ENCODE measurements at places on chromosomes 1 and 21. TPM values are rescaled to one million over a fixed set of nuclear protein-coding genes. Genes with fewer than 3 reads are reported as not detected.

DNA sequence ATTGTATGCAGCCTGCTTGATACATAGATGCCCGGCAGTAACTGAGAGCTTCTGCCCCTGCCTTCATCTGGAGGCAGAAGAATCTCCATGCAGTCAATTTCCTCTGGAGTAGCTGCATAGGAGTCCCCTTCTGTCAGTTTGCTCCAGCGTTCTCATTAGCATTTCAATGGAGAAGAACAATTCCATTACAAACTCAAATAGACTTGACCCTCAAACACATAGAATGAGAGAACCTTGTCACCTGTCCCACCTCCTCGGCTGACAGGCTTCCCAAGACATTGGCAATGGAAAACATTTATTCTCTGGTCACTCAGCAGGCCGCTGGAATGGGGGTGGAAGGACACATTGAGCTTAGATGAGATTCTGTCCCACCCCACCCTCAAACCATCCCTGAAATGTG, 45.6 kb upstream of the TMEM51 start:
- no peak for ATAC-seq
- H3K4me1 ChIP-seq: peaks cover 4% of the 10 kb centered on the region
- no peaks in the 10 kb centered on the region for H3K36me3 ChIP-seq

DNA sequence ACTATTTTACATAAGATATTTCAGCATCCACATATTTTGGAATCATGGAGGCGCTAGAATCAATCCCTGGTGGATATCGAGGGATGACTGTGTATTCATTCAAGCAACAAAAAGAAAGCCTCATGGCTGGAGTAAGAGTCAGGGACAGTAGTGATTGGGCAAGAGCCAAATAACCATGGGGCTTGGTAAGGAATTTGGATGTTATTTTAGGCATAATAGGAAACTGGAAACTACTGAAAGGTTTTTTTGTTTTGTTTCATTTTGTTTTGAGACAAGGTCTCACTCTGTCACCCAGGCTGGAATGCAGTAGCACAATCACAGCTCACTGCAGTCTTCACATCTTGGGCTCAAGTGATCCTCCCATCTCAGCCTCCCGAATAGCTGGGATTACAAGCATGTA, 33.8 kb upstream of the EYA3 start:
- peaks cover 15% of the 10 kb centered on the region for H3K27me3 ChIP-seq
- H3K27ac ChIP-seq: no peak overlapping the region
- H3K4me1 ChIP-seq: no peaks in the 10 kb centered on the region
- H3K4me3 ChIP-seq: no peak overlapping the region
- no peak for ATAC-seq

DNA sequence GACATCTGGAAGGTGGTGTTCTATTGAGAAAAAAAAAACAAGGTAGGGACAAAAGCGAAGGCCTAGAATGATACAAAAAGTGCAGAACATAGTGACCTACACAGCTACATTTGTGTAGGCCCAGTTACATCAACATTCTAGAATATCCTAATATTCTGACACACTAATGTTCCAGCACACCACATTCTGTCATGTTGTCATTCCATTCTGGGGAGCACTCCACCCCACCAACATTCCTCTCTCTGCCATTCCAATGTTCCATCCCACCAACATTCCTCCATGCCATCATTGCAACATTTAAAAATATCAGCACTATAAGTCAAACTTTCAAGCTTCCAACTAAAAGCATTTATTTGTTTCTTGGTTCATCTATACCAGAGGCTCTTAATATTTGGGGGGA, 28.5 kb downstream of the COA7 start:
- H3K27ac ChIP-seq: no peak overlapping the region
- peaks cover 24% of the 10 kb centered on the region for H3K36me3 ChIP-seq
- no peak for ATAC-seq
- H3K4me1 ChIP-seq: no peaks in the 10 kb centered on the region
- no peak overlapping the region for H3K4me3 ChIP-seq
- H3K27me3 ChIP-seq: no peaks in the 10 kb centered on the region

DNA sequence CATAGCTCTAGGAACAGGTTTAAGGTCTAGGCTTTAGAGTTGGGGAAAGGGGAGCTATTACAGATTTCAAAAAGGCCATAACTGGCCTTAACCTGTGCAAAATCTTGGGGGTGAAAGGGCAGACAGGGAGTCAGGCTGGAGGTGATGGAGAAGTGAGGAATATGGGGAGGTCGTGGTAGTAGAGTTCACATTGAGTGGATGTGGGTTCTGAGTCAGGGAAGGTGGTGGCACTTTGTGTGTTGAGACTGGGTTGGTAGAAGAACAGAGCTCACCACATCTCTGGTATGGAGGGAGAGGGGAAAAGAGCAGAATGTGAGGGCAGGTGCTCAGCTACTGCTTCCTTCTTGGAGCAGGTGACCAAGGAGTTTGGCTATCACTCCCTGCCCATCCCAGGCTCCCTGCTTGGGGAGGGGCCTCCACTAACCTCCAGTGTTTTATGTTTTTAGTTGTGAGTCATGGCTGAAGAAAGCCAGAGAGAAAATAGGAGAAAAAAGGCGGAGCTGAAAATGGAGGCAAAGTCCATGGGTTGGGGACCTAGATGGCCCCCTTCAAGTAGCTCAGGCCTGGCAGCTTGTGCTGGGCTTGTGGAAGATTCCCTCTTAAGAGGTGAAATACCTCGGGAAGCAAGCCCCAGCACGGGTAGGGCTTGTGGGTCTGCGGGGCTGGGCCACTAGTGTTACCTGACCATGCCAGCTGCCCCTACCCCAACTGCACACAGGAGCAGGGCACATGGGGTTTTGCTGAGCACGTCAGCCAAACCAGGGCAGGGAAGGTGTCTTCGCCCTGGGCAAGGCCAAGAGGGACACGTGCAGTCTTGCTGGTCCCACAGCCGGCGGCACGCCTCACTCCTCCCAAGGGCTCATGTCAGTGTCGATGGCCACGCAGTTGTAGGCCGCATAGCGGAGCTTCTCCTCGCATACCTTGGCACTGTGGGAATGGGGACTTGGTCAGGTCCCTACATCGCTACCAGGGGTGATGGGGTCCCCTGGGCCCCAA, 8.2 kb downstream of the HECTD3 start:
- ATAC-seq: no peak
- H3K4me3 ChIP-seq: no peak overlapping the region
- H3K27ac ChIP-seq: peak overlapping the region; percentile 25
- H3K36me3 ChIP-seq: peaks cover 59% of the 10 kb centered on the region
- H3K4me1 ChIP-seq: peaks cover 9% of the 10 kb centered on the region
- no peaks in the 10 kb centered on the region for H3K27me3 ChIP-seq

DNA sequence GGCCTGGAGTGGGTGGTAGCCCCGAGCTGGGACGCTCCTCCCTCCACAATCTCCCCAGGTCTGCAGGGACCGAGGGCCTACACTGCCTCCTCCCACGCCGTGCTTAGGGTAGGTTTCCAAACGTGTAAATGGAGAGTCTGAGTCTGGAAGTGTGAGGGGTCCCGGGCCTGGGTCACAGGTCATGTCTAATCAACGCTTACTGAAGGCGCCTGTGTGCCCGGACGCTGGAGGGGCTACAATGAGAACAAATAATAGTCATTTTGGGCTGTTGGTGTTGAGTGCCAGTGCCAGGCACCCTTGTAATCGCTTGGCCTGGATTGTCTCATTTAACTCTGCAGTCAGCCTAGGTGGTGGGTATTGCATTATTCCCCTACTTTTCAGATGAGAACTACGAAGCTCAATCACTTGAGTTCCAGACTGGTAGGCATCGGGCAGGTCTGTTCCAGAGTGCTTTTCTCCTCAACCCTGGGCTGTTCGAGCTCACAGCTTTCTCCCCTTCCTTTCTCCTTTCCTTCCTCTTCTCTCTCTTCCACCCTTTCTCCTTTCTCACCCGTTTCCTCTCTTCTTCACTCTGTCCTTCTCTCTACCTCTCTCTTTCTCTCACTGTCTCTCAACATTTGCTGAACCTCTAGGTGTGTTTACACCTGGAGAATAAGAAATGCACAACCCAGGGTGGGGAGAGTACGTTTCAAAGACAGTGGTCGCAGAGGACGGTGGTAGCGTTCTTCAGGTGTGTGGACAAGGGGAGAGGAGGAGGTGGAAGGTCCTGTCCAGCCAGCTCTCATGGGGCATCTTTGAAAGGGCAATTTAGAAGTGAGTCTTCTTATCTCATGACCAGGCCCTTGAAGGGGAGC, 883 bp downstream of the SLC66A1 start:
- peaks cover 28% of the 10 kb centered on the region for H3K4me1 ChIP-seq
- ATAC-seq: no peak
- peaks cover 10% of the 10 kb centered on the region for H3K36me3 ChIP-seq
- H3K4me3 ChIP-seq: peak overlapping the region; percentile 71
- H3K27me3 ChIP-seq: no peaks in the 10 kb centered on the region
- H3K27ac ChIP-seq: peak overlapping the region; percentile 63

GRCh38 chr1:35592991-35593769, 20.1 kb downstream of the TFAP2E start:
- ATAC-seq: peak; percentile 48
- H3K4me1 ChIP-seq: peaks cover 8% of the 10 kb centered on the region
- H3K27me3 ChIP-seq: no peaks in the 10 kb centered on the region
- no peak overlapping the region for H3K27ac ChIP-seq

DNA sequence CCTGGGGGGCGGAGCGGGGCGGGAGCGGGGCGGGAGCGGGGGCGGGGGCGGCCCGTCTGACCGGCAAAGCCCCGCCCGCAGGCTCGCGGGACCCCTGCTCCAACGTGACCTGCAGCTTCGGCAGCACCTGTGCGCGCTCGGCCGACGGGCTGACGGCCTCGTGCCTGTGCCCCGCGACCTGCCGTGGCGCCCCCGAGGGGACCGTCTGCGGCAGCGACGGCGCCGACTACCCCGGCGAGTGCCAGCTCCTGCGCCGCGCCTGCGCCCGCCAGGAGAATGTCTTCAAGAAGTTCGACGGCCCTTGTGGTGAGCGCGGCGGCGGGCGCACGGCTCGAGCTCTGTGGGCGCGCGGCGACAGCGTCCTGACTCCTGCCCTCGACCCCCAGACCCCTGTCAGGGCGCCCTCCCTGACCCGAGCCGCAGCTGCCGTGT, 21.2 kb downstream of the AGRN start:
- H3K36me3 ChIP-seq: no peaks in the 10 kb centered on the region
- ATAC-seq: peak; percentile 2

GRCh38 chr1:42040159-42040558, 113.1 kb upstream of the GUCA2B start:
- no peaks in the 10 kb centered on the region for H3K36me3 ChIP-seq
- H3K4me3 ChIP-seq: no peak overlapping the region
- peaks cover 4% of the 10 kb centered on the region for H3K27me3 ChIP-seq
- H3K27ac ChIP-seq: no peak overlapping the region

DNA sequence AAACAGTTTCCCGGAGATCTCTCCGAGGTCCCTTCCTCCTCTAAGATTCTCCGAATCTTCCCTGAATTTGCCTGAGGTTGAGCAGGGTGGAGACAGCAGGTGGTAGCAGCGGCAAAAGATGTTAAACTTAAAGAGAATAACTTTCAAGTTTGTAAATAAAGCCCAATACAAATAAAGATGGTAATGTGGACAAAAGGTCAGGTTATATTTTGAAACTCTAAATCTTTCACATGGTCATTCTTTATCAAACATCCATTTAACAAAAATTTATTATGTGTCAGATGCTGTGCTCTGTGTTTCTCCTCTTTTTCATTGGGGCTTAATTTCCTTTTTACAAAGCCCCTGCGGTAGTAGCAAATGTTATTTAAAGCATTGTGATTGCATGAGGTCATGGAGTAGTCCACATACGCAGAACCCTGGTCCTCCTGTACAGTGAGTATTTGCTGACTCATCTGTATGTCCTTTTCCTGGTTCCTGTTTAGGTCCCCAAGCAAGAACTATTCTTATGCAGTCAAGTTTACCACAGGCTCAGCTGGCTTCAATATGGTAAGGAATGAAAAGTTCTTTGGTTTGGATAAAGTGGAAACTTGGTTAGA, 119.2 kb downstream of the ITSN1 start:
- no peaks in the 10 kb centered on the region for H3K36me3 ChIP-seq
- no peak overlapping the region for H3K4me3 ChIP-seq
- no peaks in the 10 kb centered on the region for H3K4me1 ChIP-seq
- ATAC-seq: no peak
- H3K27me3 ChIP-seq: no peaks in the 10 kb centered on the region

DNA sequence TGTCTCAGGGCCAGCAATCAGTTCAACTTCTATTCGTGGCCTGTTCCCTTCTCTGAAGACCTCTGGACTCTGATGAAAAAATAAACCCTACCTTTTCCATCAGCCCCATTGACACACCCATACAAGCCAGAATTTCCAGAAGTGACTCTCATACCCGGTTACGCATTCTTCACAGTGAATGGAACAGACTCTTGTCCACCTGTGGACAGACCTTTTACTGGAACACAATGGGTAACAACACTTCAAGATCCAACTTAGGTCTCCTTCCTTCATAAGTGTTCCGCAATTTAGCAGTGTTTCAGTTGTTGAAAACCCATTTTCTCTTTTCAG, 2.6 kb upstream of the NPL start:
- ATAC-seq: no peak
- H3K27ac ChIP-seq: no peak overlapping the region
- peaks cover 7% of the 10 kb centered on the region for H3K4me1 ChIP-seq

DNA sequence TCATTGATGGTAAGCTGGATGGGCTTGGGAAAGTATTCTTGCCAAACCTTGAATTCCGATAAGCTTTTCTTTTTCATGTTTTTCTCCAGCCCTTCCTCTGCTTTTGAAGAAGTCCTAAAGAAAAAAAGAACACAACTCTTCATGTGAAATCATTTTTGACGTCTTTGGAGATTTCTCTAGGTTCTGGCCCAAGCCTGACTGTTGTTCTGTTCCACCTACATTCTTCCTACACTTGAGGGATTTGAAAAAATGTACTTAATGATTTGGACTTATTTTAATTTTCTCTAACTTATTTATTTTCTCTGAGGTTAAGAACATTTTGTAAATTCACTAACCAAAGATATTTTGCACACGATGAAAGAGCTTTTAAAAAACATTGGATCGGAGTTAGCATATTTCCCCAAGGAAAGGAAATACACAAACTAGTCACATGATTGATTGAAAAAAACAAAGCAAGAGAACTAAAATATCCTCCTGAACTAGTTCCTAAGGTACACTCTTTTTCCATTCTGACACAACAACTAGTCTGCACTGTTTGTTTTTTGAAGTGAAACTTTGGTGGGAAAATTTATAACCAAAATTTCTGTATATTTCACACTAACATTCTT, 82.3 kb downstream of the LTN1 start:
- no peak for ATAC-seq
- no peaks in the 10 kb centered on the region for H3K36me3 ChIP-seq
- peaks cover 3% of the 10 kb centered on the region for H3K27me3 ChIP-seq

GRCh38 chr1:241229216-241229615, 127.8 kb downstream of the RGS7 start:
- no peak overlapping the region for H3K4me3 ChIP-seq
- no peaks in the 10 kb centered on the region for H3K4me1 ChIP-seq
- H3K36me3 ChIP-seq: no peaks in the 10 kb centered on the region
- no peak overlapping the region for H3K27ac ChIP-seq

DNA sequence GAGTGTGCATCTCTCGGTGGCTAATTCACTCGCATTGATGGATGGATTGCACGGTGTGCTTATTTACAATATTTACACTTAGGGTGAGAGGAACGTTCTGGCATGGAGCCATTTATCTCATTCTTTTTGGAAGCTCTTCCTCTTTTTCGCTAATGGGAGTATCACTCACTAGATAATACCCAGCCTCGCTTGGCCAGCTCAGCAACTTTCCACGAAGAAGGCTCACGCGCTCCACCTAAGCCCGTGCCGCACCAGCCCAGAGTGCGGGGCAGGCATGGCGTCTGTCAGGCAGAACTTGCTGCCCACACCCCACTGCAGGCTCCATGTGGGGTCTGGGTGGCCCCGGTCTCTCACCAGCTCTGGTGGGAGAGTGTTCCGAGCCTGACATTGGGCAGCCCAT, 484.9 kb downstream of the NPHP4 start:
- H3K27me3 ChIP-seq: no peaks in the 10 kb centered on the region
- no peaks in the 10 kb centered on the region for H3K4me1 ChIP-seq
- ATAC-seq: no peak
- H3K27ac ChIP-seq: no peak overlapping the region
- H3K4me3 ChIP-seq: no peak overlapping the region
- H3K36me3 ChIP-seq: no peaks in the 10 kb centered on the region

The LCE3C gene
- not detected for total RNA-seq

The TNN gene
- total RNA-seq: not detected

The ZNF648 gene
- not detected for total RNA-seq

The TEX38 gene
- total RNA-seq: not detected

The LEFTY2 gene
- total RNA-seq: not detected

Measured in activated T-helper 17 cell treated with anti-CD3 and anti-CD28 coated beads, Interleukin-2, amount 50 U/mL, for 72 hours (primary cell).